Naive thymus-derived CD8-positive, alpha-beta T cell (primary cell): ENCODE measurements at places on chromosomes 12 and 14.

DNA sequence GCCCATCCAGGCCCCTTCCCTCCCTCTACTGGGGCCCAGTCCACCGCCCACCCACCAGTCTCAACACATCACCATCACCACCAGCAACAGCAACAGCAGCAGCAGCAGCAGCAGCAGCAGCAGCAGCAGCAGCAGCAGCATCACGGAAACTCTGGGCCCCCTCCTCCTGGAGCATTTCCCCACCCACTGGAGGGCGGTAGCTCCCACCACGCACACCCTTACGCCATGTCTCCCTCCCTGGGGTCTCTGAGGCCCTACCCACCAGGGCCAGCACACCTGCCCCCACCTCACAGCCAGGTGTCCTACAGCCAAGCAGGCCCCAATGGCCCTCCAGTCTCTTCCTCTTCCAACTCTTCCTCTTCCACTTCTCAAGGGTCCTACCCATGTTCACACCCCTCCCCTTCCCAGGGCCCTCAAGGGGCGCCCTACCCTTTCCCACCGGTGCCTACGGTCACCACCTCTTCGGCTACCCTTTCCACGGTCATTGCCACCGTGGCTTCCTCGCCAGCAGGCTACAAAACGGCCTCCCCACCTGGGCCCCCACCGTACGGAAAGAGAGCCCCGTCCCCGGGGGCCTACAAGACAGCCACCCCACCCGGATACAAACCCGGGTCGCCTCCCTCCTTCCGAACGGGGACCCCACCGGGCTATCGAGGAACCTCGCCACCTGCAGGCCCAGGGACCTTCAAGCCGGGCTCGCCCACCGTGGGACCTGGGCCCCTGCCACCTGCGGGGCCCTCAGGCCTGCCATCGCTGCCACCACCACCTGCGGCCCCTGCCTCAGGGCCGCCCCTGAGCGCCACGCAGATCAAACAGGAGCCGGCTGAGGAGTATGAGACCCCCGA, 6.8 kb upstream of the RNU7-1 start:
- DNase-seq = peak; percentile 77

- no peak for DNase-seq
Observed at GRCh38 chr14:85978582-85979250, 448.8 kb downstream of the FLRT2 start.

GRCh38 chr12:113933201-113933786, 32.8 kb downstream of the RBM19 start:
- no peak for DNase-seq

GRCh38 chr14:96320605-96321004, 42.5 kb downstream of the ATG2B start:
- DNase-seq = no peak

DNA sequence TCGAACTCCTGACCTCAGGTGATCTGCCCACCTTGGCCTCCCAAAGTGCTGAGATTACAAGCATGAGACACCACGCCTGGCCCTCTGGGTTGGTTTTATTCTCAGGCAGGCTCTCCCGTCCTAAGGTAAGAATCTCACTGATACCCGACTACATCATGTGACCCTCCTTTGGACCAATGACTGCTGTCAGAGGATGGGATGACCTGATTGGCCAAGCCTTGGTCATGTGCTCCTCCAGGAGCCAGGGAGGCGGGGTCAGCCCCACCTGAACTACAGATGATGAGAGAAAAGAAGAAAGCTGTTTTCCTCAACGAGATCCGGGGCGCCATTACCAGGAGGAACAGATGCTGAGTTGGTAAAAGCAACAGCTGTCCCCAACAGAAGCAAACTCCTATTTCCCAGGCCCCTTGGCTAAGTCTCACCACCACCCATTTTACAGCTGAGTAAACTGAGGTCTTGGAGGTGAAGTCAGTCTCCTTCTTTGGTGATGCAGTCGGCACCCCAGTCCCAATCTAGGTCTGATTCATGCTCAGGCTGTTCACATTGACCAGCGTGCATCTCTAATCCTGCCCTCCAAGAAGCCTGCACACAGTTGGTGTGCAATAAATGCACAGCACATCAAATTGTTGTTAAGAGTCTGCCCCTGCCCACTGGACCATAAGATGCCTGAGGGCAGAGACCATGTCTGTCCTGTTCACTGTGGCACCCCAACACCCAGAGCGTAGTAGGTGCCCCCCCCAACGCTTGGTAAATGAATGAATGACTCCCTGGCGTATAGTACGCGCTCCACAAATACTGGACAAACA, 118.8 kb downstream of the SCARB1 start:
- no peak for DNase-seq
